ENCODE measurements at places on chromosomes 6 and 20.

- no peak for DNase-seq
These were observed 3.6 kb upstream of the HS3ST5 start for GRCh38 chr6:114346451-114346850.

DNA sequence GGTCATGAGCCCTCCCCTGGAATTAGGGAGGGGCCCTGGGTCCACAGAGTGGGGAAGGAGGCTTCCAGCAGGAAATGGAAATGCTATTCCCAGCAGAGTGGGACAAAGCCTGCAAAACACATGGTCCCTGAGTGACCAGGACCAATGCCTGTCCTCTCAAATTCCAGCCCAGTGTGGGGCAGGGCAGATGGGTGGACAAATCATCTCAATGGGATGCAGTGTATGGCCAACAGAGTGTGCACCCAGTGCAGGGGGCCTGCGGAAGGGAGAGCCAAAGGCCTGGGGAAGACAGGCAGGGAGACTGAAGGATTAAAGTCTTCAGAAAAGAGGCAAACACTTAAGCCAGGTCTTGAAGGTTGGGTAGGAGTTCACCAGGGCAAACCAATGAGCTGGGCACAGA, 28.7 kb upstream of the PHACTR3 start:
- no peak for DNase-seq

DNA sequence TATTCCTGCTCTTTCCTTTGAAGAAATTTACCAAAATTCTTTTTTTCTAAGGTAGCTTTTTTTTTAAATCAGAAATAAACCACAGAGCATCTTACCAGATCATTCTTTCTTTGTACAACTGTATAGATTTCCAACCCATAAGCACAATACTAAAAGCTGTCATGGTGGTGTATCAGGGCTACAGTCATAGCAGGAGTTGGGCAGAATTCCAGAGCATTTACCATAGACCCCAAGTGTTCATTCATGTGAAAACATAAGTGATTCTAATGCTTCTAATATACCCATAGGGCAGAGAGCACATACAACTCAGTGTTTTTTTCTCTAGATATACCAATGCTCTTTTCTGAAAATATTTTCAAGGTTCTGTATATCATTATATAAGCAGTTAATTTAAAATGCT, 392.5 kb downstream of the FRK start:
- DNase-seq: no peak

DNA sequence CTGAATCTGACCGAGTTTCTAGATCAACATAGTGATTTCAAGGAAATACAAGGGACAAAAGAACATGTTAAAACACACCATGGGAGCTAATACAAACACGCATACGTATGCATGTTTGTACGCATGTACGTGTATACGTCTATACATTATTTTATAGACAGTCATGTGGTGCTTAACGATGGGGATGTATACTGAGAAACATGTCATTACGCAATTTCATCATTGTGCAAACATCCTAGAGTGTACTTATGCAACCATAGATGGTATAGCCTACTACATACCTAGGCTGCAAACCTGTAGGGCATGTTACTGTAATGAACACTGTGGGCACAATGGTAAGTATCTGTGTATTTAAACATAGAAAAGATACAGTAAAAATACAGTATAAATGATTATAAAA, 25.0 kb upstream of the NELFCD start:
- DNase-seq: no peak

All from small intestine (tissue), 16 donors.